ENCODE measurements at places on chromosomes 4 and X.

DNA sequence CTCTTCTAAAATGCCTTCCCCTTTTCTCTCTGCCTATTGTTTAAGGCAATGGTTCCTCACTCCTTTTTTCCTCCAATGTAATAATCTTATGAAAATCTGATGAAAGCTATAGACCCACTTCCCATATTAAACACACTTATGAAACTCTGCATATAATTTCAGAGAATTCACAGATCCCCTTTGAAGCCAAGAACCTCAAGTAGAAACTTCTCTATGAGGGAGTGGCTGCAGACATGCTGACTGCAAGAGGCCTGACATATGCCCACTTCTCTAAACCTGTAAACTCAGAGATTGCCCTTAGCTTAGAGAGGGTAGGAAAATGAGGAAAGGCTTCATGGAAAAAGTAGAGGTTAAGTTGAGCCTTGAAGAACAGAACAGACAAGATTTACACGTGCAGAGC is 37.6 kb downstream of the TAB3 start:
- no peak for DNase-seq

DNA sequence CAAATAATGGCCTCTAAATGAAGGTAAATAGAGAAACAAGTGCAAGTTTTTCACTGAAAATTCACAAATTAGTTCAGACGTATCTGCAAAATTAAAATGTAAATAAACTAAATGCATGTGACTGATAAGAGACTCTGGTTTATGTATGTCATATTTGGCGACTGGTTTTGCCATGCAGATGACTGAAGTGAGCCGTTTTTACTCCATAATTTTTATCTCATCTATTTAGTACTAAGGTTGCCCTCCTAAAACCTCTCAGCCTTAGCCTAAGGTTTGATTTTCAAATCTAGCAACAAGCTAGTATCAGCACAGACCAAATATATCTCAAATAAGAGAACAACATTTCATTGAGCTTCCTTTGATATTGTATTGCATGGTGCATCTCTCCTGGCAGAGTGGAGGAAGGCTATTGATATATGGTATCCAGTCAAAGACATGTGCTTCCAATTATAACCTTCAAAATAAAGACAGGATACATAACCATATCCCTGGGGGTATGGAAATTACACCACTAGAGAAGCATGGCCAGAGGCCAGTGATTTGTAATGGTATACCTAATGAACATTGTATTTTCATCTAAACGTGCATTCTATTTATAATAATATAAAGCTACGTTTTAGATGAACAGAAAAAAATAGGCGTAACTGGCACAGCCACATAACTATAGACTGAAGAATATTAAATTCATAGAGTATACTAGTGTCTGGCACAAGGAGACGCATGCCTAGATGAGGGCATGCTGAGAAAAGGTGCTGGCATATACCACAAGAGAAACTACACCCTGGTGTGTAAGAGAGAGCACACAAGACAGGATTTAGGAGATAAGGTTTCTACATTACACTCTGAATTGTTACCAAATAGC is 392.6 kb upstream of the INTU start:
- DNase-seq: no peak

DNA sequence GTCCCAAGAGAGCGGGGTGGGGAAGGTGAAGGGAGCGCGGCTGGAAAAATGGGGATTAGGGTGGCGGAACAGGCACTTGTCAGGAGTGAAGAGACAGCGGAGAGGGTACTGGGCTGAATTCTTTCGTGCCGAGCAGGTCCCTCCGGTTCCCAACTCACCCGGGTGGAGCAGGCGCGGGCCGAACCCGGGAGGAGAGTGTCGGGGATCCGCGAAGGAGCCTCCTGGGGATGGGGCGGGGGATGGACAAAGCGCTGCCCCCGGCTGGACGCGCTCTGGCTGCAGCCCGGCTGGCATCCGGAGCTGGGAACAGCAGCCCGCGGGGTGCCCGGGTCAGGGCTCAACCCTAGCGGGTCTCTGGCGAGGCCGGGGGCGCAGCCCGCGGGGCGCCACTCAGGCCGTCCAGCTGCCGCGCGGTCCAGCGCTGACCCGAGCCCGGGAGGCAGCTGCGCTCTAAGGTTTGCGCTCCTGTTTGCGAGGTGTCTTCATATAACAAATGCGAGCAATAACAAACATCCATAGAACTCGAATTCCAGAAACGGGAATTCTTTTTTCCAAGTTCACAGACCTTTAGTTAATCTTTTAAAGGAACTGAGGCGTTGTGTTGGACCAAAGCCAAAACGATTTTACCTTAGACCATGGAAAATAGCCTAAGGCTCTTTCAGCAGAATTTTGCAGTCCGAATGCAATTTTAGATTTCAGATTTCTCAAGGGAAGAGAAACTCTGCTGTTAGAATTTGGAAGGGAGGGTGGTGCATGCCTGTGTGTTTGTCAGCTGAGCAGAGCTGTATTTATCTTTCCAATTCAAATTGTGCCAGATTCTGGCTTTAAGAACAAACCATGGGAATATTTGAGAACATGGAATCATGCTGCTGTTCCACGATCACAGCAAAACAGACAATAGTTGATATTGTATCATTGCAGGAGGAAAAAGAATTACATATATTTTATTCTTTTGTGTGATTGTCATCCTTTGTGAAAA is 744 bp downstream of the NPY5R start:
- no peak for DNase-seq

DNA sequence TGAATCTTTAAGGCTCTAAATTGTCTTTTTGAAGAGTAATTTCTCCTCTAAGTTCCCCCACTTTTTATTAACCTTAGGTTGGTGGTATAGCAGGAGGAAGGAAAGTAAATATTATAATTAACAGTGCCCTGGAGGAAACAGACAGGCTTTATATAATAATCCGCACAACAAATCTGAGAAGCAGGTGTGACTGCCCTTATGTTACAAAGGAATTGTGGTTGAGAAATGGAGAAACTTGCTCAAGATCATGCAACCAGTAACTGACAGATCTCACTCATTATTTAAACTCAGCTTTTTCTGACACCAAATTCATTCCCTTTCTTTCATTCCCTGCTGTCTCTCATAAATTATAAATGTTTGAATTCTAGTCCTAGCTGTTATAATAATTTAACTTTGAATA is 282.0 kb downstream of the PPP3CA start:
- DNase-seq: no peak

GRCh38 chr4:1041147-1041935 is 29.9 kb downstream of the FGFRL1 start:
- no peak for DNase-seq

GRCh38 chr4:26005764-26006163 is 91.7 kb downstream of the SMIM20 start:
- no peak for DNase-seq

DNA sequence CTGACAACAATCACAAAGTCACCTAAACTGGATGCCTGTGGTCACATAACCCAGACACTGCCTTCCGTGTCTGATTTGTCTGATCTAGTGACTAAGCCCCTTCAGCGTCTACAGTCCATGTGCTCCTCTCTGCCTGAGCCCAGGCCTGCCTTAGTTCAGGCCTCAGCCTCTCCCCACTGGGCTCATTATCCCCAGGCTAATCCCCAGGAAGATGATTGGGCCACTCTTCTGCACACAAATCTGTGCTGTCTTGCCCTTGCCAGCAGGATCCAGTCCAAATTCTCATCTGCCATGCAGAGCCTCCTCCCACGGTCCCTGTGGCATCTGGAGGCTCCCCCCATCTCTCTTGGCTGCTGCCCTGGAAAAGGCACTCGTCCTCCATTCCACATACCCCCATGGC is 96.5 kb downstream of the SLC2A9 start:
- no peak for DNase-seq

All from left colon (tissue), 2 donors.